ENCODE measurements at places on chromosomes 5 and 9.

GRCh38 chr9:26132746-26133312 lies 454.6 kb upstream of the TUSC1 start:
- DNase-seq, result no peak

DNA sequence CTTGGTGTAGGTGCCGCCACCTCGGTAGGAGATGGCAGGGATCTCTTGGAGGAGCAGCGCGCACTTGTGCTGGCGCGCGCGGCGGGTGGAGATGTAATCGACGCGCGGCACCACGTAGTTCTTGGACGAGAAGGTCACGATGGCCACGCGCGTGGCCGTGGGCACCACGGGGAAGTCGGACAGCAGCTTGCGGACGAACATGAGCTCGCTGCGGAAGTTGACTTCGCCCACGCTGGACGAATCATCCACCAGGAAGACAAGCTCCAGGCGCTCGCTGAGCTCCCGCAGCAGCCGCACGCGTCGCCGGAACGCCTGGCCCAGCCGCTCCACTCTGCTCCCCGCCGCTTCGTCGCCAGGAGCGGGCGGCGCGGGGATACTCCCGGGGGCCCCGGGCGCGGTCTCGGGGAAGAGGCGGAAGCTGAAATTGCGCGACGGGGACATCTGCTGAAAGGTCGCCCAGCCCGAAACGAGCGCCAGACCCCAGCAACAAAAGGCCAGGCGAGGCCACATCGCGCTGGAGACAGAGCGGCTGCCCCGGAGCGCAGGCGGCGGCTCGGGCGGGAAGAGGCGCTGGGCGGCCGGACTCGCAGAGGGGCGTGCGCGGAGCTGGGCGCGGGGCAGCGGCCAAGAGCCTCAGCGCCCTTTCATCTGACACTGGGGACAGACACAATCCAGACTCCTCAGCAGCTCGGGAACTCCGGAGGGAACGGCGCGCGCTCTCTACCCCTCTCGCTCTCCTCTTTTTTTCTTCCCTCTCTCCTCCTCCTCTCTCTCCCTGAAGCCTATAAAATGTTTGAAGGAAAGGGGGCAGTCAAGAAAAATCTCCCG lies at the start of gene SVEP1:
TSS of gene SVEP1 (minus strand) at position 708 of the 828 bp plus-strand sequence. CDS start at position 510, 198 bp downstream.
- no peak for DNase-seq

DNA sequence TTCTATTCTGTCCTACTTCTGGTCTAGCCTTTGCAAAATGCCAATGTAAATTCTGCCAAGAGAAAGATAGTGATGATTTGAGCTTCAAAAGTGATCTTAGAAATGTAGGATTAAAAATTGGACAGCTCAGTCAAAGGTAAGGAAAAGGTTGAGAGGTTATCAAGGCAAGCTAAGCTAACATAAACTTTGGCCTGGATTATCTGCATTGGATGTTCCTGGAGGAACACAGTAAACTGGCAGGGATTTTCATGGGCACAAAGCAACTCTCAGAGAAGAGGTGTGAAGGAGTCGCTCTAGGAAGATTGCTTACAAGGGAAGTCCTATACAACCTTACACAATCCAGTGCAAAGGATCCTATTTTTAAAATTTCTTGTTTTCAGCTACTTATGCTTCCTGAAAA lies 115.2 kb downstream of the JAKMIP2 start:
- no peak for DNase-seq

- no peak for DNase-seq
Observed at GRCh38 chr5:133205204-133205603, 153.4 kb downstream of the HSPA4 start.

GRCh38 chr9:118038713-118039112 lies 334.5 kb downstream of the TLR4 start:
- DNase-seq, result no peak

- DNase-seq, result no peak
Observed at GRCh38 chr5:100691548-100691947, 156.4 kb downstream of the FAM174A start.

- DNase-seq, result no peak
Observed at GRCh38 chr9:107034831-107035230, 171.9 kb downstream of the ZNF462 start.

GRCh38 chr5:179619776-179620175 lies 3.7 kb downstream of the HNRNPH1 start:
- no peak for DNase-seq

DNA sequence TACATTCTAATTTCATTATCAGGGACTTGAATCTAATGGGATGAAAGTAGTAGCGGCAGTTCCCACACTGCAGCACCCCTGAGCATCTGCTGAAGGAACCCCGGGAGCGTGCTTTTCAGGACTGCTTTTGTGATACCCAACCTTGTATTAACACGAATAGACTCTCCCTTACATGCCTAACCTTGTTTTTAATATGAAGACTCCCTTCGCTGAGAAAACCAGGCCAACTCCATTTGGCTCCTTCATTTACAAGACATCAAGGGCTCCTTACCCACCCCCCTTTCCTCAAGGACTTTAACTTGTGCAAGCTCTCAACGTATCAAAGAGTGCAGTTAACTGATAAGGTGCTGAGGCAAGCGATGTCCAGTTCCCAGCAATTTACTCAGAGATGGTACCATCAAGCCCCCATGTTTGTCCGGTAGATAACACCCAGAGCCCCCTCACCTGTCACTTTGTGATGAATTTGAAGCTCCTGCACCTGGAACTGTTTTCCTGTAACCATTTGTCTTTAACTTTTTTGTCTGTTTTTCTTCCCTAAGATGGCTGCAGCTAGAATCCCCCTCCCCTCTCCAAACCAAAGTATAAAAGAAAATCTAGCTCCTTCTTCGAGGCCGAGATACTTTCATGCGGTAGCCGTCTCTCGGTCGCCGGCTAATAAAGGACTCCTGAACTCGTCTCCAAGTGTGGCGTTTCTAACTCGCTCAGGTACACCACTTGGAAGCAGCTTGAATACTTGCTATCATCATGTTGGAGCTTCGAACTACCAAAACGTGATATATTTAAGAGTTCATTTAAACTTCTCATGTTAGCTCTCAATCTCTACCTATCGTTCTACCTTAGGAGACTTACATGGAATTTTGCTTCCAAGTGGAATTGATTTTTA lies 10.7 kb downstream of the HNRNPH1 start:
- no peak for DNase-seq

DNA sequence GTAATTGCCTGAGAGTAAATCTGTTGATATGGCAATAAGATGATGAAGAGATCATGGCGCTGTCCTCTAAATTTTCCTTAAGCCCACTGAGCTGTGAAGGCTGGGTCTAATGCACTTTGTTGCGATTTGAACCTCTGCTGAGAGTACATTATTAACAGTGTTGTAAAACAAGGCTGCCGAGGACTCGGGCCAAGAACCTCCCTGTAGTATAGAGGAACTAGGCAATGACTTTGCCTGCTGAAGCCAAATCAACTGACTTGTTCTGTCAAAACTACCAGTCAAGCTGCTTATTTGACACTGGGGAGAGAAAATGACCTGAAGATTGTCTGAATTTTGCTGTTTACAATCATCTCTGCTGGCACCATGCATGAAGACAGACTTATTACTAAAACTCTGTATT lies 1154.7 kb downstream of the DTWD2 start:
- no peak for DNase-seq

DNA sequence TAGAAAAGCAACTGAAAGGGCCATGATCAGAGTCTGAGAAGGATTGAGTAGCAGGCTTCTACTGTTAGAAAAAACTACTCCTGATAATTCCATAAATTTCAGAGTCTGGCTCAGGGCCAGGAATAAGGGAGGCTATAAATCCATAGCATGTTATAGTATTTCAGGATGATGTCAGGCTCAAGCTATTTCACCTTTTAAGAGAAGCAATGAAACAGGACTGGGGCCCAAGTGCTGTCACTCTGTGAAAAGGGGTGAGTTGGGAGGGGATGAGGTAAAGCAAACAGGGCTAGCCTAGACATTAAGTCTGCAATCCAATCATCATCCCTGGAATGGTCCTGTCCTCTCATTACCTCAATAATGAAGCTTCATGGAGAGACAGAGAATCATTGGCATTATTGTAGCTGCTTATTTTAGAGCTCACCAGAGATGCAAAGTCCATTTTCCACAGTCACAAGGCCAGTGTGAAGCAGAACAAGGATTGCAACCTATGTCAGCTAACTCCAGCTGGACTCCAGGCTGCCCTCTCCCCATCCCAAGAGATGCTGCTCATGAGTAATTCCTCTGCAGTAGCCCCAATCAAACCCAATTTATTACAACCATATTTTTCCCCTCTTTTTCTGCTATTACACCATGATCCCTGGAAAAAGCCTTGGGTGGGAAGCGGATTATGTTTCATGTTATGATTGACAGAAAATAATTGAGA lies 56.0 kb downstream of the PAPPA start:
- DNase-seq, result no peak

DNA sequence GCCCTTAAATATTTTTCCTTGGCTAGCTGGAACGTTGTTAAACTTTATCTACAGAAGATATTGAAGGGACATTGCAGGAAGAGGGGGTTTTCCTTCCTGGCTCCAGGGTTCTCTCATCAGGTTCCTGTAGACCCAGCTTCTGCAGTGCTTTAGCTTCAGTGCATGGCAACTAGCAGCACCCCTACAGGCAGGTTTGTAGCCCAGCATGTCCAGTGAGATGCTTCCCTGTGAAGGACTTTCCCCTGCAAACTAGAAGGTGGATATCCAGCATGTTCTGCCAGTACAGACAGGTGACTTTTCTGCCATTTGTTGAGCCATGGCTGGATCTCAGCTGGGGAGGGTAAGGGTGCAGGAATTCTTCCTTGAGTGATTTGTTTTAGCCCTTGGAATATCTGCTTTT lies 10.4 kb downstream of the CCL28 start:
- no peak for DNase-seq

- no peak for DNase-seq
Observed at GRCh38 chr9:86350006-86350760, 4.0 kb downstream of the TUT7 start.

- DNase-seq, result peak; percentile 64
Observed at GRCh38 chr5:150112201-150113046, 26.1 kb upstream of the CSF1R start.

GRCh38 chr9:97425336-97425972 lies 13.6 kb downstream of the TDRD7 start:
- DNase-seq, result no peak

DNA sequence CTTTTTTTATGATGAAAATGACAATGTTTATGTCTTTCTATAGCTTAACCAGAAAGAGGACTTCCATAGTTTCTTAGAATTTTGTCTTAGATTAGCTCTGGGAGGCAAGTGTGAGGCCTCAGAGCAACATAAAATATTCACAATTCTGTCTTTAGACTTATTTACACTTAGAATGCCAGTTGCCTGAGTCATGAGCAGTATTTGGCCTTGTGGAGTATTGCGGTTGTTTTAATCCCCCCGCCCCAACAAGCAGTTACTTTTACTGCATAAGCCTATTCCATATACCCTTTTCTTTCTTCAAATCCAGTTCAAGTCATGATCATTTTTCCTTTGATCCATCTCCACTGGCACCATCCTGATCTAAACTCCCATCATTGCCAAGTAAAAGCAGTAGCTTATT lies 198.0 kb upstream of the EGFLAM start:
- peak; percentile 2 for DNase-seq

DNA sequence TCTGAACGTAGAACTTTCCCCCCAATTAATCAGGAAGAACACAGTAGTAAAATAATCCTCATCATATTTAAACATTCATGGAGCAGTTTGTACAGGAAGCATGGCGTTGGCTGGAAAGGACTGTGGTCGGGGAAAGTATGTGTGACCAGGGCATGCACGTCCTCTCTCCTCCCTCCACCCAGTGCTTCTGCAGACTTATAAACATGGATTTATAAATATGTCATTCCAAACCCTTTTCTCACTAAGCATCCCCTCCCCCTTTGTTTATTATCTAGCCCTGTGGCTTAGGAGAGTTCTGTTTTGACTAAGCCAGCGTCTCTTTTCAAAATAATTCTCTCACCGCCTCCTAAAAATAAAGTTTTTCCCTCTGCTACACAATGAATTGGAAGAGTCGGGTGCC lies 70.4 kb upstream of the DAP start:
- peak; percentile 18 for DNase-seq

- peak; percentile 36 for DNase-seq
Observed at GRCh38 chr5:118326481-118327045, 661.8 kb downstream of the DTWD2 start.

DNA sequence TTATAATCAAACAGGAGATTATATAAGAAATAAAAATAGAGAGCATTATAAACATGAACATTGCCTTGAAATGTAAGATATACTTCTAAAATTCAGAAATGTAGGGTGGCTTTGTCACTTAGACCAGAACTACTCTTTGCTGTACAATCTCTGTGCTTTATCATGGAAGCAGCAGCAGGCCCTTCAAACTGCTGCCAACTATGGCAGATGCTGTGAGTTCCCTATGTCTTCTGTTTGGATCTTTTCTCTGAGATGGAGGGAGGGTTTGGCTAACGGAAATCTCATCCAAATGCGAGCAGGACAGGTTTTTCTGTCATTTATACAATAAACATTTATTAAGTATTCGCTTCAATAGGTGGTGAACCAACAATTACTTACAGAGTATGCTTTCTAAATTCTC lies 34.8 kb upstream of the RICTOR start:
- DNase-seq, result no peak

GRCh38 chr5:56147106-56147505 lies 86.0 kb downstream of the ANKRD55 start:
- DNase-seq, result no peak

DNA sequence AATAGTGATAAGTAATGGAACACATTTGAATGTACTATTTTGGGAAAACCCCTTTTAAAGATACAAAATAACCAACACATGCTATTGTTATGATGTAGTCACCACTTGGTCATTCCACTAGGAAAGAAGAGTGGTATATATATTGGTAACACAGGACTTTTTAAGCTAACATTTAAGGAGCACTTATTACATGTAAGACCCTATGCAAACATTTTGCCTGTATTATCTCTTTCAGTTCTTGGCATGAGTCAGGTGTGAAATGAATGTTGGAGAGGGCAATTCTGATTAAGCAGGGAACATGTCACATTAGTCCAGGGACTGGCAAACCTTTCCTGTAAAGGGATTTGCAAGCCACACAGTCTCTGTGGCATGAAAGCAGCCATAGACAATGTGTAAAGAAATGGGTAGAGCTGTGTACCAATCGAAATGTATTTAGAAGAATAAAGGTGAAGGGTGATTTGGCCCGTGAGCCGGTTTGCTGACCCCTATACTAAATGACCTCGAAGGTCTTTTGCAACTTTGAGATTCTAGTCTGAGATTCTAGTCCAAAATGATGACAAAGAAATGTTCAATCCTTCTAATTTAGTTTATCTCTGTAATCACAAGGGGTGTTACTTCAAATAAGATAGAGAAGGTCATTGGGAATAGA lies 15.3 kb downstream of the ABLIM3 start:
- DNase-seq, result no peak
